ENCODE measurements at places on chromosomes 2 and 18. TPM values are rescaled to one million over a fixed set of nuclear protein-coding genes. Genes with fewer than 3 reads are reported as not detected.

DNA sequence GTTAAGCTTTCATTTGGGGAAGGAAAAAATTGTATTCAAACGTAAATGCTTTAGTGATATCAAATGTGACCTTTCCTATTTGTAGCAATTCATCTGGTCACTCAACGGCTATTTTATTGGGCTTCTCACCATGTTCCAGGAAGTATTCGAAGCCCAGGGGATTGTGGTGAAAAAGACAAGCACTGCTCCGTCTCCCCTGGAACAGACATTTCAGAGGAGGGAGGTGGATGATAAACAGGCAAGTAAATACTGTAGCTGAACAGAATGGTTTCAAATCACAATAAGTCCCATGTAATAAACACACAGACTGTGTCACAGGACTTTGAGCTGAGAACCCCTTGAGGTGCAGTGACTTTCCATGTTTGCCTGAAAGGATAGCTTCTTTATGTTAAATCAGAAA lies 464.7 kb upstream of the HNRNPA3 start:
- no peak for DNase-seq

DNA sequence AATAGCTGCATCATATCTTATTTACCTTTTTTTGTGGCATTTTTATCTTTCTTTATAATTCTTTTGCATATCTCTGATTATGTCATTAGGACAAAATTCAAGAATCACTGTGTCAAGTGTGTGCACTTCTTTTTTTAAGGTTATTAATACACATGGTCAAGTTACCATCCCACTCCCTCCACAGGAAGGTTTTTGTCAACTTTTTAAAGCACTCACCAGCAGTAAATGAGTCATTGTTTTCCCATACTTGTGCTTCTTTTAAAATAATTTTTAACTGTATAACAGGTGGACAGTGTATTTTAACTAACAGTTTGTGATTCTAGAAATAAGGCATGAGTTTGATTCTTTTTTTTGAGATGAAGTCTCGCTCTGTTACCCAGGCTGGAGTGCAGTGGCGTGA lies 45.7 kb upstream of the FAM171B start:
- DNase-seq, result no peak

- peak; percentile 76 for DNase-seq
Measured at GRCh38 chr2:153478289-153479261, at the start of gene RPRM. TSS of gene RPRM (minus strand) at chr2:153478762. CDS start at chr2:153478565, 197 bp downstream.

DNA sequence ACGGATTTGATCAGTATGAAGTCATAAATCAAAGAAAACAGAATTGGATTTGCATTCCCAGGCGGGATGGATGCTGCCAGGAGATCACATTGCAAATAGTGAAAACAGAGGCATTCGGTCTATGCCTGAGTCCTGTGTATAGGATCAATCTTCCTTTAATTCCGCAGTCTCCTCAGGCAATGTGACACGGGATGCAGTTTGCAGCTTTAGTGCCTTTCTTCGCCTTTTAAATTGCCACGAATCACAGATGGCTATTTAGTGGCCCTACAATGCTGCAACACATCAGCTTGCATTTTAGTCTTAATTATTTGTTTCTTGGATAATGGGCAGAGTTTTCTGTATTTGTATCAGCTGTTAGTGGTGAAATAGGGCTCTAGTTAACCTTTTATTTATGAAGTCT lies 6.8 kb downstream of the ADCYAP1 start:
- no peak for DNase-seq

HOXD10 gene
- polyA plus RNA-seq, result 178 TPM

DNA sequence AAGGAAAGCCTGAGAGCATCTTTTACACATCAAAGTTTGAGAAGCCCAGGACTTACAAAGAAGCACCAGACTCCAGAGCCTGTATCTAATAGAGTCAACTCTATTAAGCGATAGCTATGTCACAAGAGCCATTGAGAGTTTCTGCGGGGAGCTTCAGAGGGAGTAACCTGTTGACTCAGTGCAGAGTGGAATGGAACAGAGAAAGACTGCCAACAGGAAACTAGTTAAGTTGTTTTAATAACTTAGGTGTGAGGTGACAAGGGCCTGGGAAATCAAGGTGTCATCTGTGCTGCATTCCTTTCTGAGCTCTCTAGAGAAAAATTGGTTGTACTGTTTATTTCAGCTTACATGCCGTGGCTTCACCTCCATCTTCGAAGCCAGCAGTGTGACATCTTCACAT lies 513.8 kb upstream of the POU3F3 start:
- no peak for DNase-seq

GRCh38 chr2:151878204-151878603 lies 50.0 kb upstream of the ARL5A start:
- no peak for DNase-seq

- DNase-seq, result no peak
Measured at GRCh38 chr2:171287611-171288010, 126.9 kb upstream of the TLK1 start.

MC4R gene
- polyA plus RNA-seq, result 0.22 TPM

- DNase-seq, result no peak
Measured at GRCh38 chr2:1493431-1494126, 80.3 kb downstream of the TPO start.

CRACDL gene
- polyA plus RNA-seq, result 2.6 TPM

DNA sequence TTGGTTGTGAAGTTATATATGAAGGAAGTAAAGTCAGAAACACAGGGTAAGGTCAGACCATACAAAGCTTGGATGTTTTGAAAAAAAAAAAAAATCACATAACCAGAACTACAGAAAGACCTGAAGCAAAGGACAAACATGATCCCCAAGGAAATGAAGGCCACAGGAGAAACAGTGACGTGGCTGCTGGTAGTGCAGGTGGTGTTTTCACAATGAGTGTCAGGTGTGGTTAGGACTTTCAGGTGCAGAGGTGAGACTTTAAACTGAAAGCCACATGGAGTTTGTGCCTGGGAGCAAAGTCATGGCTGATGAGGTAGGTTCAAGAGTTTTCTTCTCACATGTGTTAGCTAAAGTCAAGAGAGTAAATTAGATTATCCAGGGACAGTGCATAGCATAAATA lies 270.7 kb downstream of the PIEZO2 start:
- no peak for DNase-seq

CRYGC gene
- not detected for polyA plus RNA-seq

- no peak for DNase-seq
Measured at GRCh38 chr2:108612153-108612513, 77.9 kb downstream of the LIMS1 start.

GRCh38 chr18:61606068-61606660 lies 272.9 kb downstream of the CDH20 start:
- DNase-seq, result peak; percentile 30

- DNase-seq, result no peak
Measured at GRCh38 chr2:197294260-197294659, 16.3 kb downstream of the ANKRD44 start.

DNA sequence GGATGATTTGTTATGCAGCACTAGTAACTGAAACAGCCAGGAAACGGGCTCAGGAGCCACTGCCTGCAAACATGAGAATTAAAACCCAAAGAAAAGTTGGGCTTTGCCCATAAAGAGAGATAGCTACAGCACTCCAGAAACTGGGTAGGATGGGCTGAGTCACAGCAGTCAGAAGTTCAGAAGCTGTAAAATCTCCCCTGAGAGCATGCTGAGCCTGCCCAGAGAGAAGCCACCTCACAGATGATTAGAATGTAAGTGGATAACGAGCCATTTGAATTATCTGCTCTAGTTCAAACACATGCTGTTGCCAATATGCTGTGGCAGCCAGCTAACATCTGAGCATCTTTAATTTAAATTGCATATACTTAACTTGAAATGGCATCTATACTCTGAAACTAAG lies 388.1 kb upstream of the ACVR2A start:
- no peak for DNase-seq

DNA sequence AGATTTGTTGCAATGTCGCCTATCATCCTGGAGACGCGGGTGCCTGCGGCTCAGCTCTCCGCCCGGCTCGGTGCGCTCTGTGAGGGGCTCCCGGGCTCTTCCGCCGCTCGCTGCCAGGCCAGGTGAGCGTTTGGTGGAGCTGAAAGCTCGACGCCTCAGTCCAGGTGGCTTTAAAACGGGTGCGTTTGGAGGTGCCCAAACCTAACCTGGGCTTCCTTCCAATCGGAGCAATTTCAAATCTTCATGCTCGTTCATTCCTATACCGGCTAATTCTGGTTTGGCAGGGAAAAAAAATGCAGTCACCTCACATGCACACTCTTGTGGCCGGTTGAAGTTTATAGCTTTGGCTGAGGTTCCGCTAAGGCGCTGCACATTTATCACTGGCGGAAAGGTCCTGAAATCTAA lies at the start of gene SLC16A14:
Gene SLC16A14, minus strand, starts transcription at position 274 of the 405 bp plus-strand sequence. CDS start 9,572 bp downstream, outside the sequence.
- peak; percentile 62 for DNase-seq

ALLC gene
- not detected for polyA plus RNA-seq

SPATA3 gene
- not detected for polyA plus RNA-seq

GRCh38 chr2:39718483-39718882 lies 52.8 kb downstream of the TMEM178A start:
- no peak for DNase-seq

ZNF396 gene
- polyA plus RNA-seq, result 7.2 TPM

MAIP1 gene
- polyA plus RNA-seq, result 40.1 TPM

DNA sequence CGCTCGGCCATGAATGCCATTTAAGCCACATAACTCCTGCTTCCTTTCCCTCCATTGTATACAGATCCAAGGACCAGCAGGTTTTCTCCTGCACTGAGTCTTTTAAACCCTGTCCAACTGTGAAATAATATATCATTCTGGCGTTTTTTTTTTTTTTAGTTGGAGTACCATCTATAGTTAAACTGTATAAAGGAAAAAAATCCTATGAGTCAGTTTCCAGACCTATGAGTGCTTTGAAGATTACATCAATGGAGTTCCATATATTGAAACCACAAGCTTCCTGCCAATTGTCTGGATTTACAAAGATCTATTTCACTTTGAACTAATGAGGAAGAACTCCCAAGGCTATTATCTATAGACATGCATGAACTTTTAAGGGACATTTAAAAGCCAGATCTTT lies 2.4 kb upstream of the MALT1 start:
- no peak for DNase-seq

GRCh38 chr18:66727991-66728390 lies 124.1 kb upstream of the CDH19 start:
- DNase-seq, result no peak

DNA sequence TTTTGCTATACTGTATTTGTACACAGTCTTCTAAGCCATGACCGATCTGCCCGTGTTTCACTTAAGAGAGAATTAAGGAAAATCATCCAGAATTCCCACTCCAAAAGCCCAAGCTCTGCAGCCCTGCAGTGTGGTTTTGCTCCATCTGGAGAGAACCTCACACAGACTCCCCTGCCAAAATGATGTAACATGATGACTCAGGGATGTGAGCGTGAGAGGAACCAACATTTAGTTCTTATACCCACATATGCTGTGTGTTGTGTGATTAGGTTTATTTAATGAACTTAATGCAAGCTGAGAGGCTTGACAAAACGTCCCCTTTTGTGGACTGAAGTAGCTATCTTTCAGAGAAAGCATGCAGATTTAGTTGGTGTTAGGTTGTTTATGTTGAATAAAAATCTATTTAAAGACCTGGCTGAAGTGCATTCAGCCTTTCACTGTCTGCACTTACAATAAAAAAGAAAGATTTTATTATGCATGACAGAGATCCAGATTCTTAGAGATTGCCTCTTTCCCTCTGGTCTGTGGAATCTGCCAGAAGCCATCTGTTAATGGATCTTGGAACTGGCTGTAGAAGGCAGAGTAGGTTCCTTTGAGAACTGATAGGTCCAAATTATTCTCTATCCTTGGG lies 6.3 kb downstream of the RAB12 start:
- no peak for DNase-seq

DNA sequence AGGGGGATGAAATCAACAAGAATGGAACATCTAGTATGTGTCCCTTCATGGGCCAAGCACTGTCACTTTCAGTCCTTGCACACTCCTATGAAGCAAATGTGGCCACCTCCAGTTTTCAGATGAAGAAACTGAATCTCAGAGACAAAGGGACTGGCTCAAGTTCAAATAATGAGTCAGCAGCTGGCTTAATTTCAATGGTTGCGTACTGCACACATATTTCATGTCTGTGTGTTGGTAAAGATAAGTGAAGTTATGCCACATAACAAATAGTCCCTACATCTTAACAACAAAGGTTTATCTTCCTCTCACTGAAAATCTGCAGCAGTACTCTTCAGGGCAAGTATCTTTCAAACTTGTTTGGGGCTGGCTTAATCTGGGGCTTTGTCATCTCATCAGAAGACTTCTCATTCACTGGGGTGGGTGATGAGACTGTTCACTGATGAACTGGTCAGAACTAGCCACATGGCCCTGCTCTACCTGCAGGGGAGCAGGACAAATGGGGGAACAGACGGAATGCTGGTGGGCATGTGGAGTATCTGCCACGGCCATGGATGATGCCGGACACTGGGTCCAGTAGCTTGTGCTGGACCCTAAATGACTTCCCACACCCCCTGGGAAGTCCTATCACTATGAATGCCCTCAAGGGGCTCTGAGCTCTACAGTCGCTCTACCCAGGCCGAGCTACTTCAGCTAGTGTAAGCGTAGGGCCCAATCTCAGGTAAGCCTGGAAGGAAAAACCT lies 263.2 kb downstream of the CYP26B1 start:
- DNase-seq, result no peak

- no peak for DNase-seq
Measured at GRCh38 chr2:229539628-229540027, 174.7 kb downstream of the DNER start.

MROH2A gene
- 0.27 TPM for polyA plus RNA-seq

TNFAIP6 gene
- 0.93 TPM for polyA plus RNA-seq

DNA sequence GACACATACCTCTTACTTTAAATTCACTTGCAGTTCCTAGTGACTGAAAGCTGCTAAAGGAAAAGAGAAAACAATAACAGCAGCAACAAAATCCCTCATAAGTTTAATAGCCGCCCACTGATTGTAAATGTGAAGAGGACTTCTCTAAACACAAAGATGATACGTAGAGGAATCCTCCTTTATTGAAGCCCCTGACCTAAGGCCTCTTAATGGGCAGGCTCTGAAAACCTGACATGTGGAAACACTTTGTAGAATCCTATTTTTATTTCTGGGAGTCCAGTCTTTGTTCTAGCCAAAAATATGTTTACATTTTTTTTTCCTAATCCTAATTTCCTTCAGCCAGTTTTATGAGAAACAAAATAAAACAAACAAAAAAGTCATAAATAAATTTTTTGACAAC lies 1277.7 kb upstream of the CELF4 start:
- peak; percentile 1 for DNase-seq

DNA sequence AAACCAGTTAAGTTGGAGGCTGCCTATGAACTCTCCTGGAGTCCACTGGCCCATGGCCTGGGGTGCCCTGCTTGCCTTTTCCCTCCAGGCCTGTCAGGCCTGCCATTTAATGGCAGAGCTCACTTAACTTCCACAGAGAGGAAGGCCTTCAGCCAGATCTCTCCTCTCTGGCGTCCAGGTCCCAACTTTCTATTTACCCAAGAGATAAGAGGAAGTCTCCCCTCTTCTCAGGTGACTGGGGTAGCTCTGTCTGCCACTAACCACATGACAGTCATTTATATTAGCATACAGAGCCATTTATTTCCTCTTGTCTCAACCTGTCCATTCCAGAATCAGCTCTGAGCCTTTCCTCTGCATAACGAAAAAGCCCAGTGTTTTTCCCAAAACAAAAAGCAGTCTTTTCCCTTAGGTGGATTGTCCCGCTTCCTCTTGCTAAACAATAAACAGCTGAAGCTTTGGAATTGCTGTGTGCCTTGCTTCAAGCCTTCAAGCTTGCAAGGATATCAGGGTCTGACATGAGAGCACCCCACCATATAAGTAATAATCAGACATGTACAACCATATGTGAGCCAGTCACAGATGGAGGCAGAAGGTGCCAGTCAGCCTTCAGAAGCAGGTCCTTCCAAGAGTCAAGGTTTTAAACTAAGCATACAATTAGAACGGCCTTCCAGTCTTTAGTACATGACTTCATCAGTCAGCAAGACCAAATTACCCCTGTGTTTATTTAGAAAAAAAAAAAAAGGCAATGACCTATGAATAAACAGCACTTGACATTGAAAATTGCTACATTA lies 71.2 kb upstream of the STPG4 start:
- no peak for DNase-seq
